ENCODE measurements at places on chromosomes 2 and 18.

GRCh38 chr2:158665536-158666302, 129.4 kb upstream of the DAPL1 start:
- no peak for DNase-seq

DNA sequence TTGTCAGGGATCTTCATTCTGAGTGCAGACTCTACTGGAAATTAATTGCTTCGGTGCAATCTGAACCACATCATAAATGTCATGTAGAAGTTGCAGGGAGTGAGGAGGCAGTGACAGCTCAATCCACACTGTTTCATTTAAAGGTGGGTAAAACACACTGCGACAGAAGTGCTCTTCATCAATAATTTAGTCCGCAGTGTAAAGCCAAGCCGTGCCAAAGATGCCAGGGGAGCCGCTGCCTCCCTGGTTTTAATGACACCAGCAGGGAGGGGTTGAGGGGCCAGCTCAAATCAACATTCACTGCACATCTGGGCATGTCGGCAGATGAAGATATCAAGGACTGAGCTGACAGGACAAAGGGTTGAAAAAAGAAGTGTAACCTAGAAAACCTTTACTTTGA, 305.7 kb upstream of the VRK2 start:
- DNase-seq: no peak

DNA sequence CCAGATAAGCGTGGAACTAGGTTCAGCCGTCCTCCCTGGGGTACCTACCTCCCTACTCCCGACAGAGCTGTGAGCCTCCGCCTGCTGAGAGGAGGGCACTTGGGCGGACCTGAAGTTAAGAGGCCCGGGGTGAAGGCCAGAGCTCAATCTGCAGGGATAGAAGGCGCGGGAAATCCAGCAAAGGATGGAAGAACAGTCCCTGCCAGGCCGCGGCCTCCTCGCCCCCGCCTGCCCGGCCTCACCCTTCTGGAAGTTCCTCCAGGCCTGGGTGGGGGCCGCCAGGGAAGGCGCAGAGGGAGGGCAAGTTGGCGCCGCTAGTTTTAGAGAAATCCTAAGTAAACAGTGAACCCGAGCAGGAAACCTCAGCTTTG, 13.0 kb downstream of the EN1 start:
- no peak for DNase-seq

- DNase-seq: no peak
These were observed 211.4 kb downstream of the ZBTB7C start for GRCh38 chr18:48197819-48198218.

DNA sequence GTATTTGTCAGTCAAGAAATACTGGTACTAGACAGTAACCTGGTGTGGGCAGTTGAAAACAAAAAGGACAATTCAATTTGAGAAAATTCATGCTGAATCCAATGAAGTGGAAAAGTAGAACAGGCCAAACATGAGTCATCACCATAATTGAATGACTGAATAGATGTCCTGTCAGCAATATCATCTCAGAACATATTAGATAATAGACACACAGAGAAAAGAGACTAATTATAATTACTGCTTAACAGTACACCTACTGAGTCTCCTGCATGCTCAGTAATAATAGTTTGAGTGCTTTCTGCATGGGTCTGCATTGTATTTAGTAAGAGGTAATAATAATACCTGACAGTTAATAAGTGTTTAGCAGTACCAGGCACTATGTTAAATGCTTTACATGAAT, 138.6 kb upstream of the ZC3H15 start:
- no peak for DNase-seq

GRCh38 chr2:125169764-125170146, 1144.7 kb downstream of the CNTNAP5 start:
- DNase-seq: no peak

- no peak for DNase-seq
These were observed 9.7 kb downstream of the IL1RN start for GRCh38 chr2:113136828-113137775.

- DNase-seq: no peak
These were observed 111.3 kb upstream of the TCF4 start for GRCh38 chr18:55699233-55699765.

- no peak for DNase-seq
These were observed 26.6 kb upstream of the ICOS start for GRCh38 chr2:203909974-203910373.

GRCh38 chr2:40554665-40555294, 102.9 kb upstream of the SLC8A1 start:
- no peak for DNase-seq

DNA sequence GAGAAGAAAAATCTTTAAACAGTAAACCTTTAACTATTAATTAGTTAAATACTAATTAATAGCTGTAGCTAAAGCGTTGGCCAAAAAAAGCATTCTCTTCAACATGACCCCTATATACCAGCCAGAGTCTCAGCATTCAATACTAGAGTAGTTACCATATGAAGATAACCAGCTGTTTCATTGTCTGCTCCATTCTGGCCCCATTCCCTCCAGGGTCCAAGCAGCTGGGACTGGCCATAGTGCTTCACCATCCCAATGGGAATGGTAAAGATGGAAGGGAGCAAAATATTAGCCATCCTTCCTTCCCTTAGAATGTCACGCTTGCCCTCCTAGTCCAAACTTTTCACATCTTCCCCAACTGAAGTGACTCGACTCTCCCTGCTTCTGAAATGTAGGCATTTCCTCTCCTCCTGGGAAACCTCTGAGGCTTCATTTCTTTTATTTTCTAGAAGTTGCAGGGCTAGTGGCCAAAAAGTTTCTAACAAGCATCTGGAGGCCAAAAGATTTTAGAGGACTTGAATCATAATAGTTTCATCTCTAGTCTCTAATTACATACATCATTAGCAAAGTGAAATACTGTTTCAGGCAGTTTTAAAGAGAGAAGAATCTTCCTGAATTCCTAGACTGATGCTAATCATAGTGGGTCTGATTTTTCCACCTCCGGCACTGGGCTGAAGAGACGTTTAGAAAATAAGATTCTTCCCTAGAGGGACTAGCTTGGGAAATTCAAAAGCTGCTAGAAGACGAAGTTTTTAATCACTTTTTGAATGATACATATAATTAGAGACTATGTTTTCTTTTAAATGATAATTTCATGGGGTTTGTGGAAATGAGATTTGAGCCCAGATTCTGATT, 52.7 kb downstream of the CCDC68 start:
- DNase-seq: no peak

DNA sequence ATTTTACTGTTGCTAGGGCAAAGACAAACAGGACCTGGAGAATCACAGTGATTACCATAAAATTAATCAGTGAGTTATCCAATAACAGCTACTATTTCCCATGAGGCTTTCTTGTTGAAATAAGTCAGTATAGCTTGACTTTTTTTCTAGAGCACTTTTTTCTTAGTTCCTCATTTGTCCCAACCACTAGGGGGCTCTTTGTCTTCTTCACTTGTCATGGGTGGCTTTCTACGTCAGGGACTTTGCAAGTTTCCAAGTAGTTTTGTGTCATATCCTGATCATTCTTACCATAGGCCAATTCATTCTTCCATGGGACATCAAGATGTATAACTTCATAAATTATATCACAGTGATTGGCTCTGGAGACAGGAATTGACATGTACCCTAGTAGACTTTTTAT, 1019.6 kb upstream of the PIK3C3 start:
- no peak for DNase-seq

GRCh38 chr2:113098532-113098931, 28.9 kb upstream of the IL1RN start:
- DNase-seq: no peak

GRCh38 chr2:181578829-181579228, 78.1 kb downstream of the CERKL start:
- no peak for DNase-seq

GRCh38 chr2:80117401-80117800, 187.2 kb downstream of the LRRTM1 start:
- DNase-seq: no peak

DNA sequence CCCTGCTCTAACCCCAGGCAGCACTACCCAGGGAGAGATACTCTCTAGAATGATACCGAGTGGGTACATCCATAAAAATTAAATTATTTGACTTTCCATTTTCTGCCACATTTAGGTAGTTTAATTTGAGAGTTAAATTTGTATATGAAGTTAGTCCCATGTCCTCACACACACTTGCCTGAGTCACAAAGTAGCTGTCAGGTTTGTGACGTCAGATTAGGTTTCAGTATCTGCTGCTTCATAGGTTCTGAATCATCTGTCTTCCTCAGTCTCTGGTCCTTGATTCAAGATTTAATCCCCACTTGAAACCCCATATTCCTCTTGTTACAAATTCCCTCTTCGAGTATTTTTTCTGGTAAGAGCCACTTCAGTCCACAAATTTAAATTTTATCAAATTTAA, 738.6 kb upstream of the FAM98A start:
- DNase-seq: no peak

GRCh38 chr2:152071092-152071491, 27.8 kb downstream of the CACNB4 start:
- no peak for DNase-seq

DNA sequence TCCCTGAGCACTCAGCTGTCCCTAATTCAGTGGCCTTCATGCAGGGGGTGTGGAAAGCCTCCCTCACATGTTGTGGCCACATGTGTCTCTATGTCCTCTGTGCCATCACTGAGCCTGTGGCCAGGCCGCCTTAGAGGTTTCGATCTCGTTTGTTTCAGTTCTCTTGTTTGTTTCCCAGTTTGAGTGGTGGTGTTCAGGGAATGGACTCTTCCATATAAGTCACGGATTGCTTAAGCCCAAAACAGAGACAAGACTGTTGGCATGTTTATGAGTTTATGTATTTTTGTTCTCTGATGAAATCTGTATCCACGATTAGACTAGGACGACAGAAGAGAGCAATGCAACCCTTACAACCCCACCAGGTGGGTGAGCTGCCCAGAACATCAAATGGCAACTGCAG, 134.5 kb downstream of the CCBE1 start:
- DNase-seq: no peak

- no peak for DNase-seq
These were observed 31.4 kb upstream of the DUSP2 start for GRCh38 chr2:96176661-96177060.

- no peak for DNase-seq
These were observed 355.9 kb downstream of the PIK3C3 start for GRCh38 chr18:42310956-42311355.

- DNase-seq: no peak
These were observed 22.5 kb downstream of the KLHL14 start for GRCh38 chr18:32750328-32750727.

DNA sequence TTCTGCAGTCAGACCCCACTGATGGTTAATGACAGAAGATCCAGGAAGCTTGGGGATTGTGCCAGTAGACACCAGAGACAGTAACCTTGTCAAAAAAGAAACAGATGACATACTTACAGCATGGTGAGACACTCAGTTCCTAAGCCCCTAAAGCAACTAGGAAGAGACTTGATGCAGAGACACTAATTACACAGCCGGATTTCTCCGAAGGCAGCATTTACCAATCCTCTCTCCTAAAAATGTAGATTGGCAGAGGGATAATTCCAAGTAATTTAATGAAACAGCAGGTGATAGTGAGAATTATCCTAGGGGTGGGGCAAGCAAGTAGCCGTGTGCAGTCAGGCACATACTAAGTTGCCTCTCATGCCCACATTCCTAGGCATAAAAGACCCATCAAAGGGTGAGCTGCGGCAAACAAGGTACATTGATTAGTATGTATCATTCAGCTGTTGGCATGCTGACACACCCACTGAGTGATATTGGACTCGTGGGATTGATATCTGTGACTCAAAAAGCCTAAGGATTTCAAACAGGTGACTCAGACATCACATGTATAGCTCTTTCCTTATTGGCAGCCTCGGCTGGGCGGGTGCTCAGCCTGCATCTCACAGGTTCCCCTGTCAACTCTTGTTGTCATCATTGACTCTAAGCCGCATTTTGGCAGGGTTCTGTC, 296.7 kb upstream of the ATP5MC3 start:
- DNase-seq: no peak

GRCh38 chr2:98732430-98733051, 1.6 kb upstream of the MGAT4A start:
- DNase-seq: no peak

DNA sequence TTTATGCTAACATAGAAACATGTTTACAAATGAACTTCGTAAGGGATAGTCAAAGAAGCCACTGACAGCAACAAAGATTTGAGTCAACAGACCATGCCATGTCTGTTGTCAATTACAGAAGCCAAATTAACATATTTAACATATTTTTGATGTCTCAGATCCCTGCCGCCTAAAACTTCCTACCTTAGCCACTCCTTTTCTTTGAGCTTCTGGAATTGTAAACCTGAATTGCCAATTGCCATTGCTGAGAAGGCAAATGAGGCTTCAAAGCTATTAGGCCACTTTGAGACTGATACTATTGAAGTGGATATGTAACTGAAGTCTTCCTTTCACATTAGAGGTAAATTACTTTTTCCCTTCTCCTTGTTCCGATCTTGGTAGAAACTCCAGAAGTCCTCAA, 66.0 kb upstream of the DSEL start:
- DNase-seq: no peak

GRCh38 chr18:78769502-78770105, 210.0 kb upstream of the SALL3 start:
- no peak for DNase-seq
